ENCODE measurements at places on chromosomes 2 and 18.
A peak's percentile ranks its signal among the peaks of the same experiment; 100 is the strongest.

- no peak for DNase-seq
Measured at GRCh38 chr2:136057802-136058140, 60.2 kb downstream of the CXCR4 start.

- peak; percentile 1 for DNase-seq
Measured at GRCh38 chr2:25844089-25844488, 34.2 kb downstream of the ASXL2 start.

GRCh38 chr2:126891681-126892500, 6.8 kb upstream of the TEX51 start:
- DNase-seq: no peak

DNA sequence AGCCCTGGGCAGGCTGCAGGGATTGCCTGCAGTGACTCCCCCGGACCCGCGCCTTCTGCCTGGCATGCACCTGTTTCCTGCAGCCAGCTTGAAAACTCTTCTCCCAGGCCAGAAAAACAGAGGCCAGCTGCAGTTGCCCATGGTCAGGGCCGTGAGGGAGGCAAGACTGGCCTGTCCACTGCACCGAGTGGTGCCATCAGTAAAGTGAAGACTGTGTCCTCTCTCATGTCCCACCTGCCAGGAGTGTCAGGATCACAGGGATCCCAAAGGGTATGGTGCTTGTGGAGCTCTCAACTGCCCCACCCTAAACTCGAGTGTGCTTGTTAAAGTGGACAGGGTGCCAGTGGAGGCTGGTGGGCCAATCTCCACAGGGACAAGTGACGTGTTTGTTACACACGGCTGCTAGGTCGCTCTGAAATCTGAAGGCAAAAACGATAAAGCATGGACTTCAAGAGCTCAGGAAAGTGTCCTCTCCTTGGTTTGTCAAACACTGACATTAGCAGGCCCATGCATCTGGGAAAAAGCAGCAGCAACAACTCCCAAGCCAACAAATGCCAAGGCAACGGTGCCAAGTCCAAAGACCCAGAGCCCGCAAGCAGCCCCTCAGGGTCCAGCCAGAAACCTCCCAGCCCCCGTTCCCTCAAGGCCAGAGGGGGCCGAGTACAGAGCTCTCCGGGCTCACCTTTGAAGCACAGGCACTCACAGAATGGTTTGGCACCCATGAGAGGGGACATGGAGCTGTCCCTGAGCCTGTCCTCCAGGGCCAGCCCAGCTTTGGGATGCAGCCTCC, 213.2 kb downstream of the HDAC4 start:
- no peak for DNase-seq

Data from AG04449 (cell line).